ENCODE measurements at places on chromosomes 12 and 14.
A peak's percentile ranks its signal among the peaks of the same experiment; 100 is the strongest.

GRCh38 chr12:5511644-5512600 lies 80.0 kb downstream of the NTF3 start:
- DNase-seq = no peak

GRCh38 chr12:31362115-31362758 lies 36.3 kb upstream of the SINHCAF start:
- DNase-seq = peak; percentile 1

GRCh38 chr14:81311778-81312177 lies 88.3 kb downstream of the STON2 start:
- DNase-seq = no peak

GRCh38 chr14:102593825-102594137 lies 1.3 kb downstream of the RCOR1 start:
- DNase-seq = no peak

- DNase-seq = no peak
Observed at GRCh38 chr14:63735720-63736119, 7.9 kb upstream of the SGPP1 start.

- no peak for DNase-seq
Observed at GRCh38 chr14:78737116-78737515, 566.9 kb downstream of the NRXN3 start.

GRCh38 chr14:74391479-74391878 lies 34.5 kb downstream of the SYNDIG1L start:
- no peak for DNase-seq

GRCh38 chr14:70886421-70887206 lies 20.6 kb upstream of the PCNX1 start:
- DNase-seq = peak; percentile 62

Measured in CD8-positive, alpha-beta memory T cell (primary cell).